ENCODE measurements at places on chromosomes 5 and 9.

DNA sequence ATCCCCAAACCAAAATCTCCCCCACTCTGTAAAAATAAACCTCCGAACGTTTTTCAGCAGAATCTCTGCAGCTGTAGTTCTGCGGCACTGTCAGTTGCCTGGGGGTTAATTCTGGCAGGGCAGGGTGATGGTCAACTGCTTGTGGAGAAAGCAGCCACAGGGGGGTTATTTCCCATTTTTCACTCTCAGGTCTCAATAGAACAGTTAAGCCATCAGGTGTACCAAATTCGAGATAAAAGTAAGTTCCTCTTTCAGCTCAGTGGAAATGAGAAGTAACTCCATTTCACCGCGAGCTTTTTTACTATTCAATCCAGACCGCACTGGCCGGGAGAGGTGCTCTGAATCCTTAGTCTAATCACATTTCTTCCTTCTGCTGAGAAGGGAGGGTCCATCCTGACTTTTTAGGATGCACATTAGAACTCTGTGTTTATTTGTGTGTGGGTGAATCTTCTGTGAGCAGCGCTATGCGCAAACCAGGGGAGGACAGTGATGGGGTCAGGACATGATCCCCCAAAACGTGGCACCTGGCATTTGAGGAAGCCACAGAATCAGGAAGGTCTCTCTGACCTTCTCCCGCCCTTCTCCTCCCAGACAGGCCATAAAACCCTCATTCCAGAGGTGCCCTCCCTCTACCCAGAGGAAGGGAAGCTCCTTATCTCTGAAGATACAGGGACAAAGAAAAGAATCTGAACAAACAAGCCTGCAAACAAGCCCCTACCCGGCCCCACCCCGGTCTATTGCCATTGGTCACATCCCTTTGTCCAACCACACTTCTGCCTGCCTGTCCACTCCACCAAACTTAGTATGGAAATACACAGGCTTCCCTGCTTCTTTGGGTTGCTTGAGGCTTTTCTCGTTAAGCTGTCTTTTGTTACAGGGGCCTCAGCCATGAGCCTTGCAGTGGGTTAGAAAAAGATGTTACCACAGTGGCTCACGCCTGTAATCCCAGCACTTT, 229.0 kb downstream of the ROR2 start:
- no peak for DNase-seq

- DNase-seq: no peak
These were observed 96.5 kb upstream of the ZNF608 start for GRCh38 chr5:124842725-124843595.

GRCh38 chr9:80383331-80383730, 811.6 kb downstream of the TLE4 start:
- DNase-seq: no peak

DNA sequence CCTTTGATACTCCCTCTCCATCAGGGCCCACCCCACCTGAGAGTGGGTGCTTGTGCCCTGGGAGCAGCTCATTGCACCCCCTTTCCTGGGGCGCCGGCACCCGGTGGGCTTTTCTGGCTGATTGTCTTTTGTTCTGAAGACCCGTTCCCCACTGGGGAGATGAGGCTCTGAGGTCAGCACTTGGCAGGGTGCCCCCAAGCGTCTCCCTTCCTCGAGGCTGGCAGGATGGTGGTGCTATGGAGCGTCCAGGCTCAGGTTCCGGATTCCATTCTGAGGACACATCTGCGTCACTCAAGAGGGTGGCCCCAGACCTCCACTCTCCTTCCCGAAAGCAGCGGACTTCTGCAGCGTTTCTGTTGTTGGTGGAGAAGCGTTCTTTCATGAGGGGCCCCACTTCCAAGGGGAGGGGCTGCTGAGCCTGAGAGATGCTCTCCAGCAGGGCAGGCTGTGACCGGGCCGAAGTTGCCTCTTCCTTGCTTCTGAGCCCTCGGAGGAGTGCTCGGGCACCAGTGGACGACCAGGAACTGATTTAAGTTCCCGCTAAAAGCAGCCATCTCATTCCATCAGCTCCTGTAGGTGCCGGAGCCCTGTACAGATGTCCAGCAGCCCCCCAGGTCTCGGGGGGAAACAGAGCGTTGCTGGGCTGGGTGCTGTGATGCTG, 42.2 kb downstream of the COL5A1 start:
- no peak for DNase-seq

- peak; percentile 95 for DNase-seq
These were observed 169.1 kb upstream of the PIK3R1 start for GRCh38 chr5:68046445-68046844.

- DNase-seq: no peak
These were observed 29.7 kb downstream of the MEGF10 start for GRCh38 chr5:127320032-127320965.

DNA sequence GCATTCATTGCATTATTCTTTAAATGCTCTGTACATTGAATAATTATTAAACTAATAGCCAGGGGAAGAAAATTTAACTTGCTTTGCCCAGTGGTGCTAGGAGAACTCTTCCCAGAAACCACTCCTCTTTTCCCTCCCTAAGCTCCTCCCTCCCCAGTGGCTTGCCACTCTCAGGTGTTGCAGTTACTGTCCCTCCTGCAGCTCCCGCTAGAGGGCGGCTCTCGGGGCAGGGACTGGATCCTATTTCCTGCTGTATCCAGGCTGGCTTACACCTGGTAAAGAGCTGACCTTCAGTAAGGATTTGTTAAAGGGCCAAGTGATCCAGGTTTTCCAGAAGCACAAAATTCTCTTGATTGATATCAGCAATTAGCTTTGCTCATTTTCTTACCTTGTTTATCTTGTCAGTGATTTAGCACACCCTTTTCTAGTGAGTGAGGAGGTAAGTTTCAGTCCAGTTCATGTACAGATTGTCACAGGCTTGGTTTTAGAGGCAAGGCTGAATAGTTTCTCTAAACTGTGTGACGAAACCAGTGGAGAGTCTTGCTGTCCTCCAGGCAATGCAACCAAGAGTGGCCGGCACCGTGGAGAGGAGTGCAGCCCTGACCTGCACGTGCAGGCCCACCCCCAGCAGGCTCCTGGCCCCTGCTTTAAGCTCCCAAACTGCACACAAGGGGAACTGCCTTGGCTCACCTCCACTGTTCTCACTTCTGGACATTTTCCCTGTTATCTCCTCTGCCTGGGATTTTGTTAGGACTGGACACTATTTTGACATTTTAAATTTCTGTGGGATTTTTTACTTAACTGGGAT, 423.8 kb downstream of the SPOCK1 start:
- DNase-seq: peak; percentile 93
